ENCODE measurements at places on chromosomes 13 and 19. TPM values are rescaled to one million over a fixed set of nuclear protein-coding genes. Genes with fewer than 3 reads are reported as not detected.

DNA sequence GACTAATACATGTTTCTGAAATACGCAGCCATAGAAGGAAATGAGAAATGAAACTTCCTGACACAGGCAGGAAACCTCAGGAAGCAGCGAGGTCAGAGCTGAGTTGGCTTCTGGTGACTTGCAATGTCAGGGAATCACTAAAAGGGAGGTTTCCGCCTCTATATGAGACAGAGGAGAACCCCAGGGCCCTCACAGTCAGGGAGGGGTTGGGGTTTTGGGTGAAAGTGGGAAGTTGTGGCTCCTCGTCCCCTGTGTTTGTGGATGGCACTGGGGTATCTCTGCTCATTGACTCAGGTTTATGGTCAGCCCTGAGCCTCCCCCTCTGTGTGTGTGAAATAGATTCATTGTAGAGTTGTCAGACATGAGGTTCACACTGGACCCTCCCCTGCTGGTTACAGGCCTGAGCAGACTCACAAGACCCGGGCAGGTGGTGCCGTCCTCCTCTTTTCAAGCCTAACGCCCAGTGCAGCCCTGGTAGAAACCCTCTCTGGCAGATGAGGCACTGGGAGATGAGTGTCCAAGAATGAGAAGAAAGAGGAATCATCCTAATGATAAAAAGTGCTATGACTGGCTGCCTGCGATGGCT, 5.5 kb upstream of the LILRA6 start:
- H3K27ac ChIP-seq, result no peak overlapping the region
- H3K27me3 ChIP-seq, result peaks cover 5% of the 10 kb centered on the region
- H3K4me3 ChIP-seq, result no peak overlapping the region

Gene NLRP4
- total RNA-seq, result not detected

DNA sequence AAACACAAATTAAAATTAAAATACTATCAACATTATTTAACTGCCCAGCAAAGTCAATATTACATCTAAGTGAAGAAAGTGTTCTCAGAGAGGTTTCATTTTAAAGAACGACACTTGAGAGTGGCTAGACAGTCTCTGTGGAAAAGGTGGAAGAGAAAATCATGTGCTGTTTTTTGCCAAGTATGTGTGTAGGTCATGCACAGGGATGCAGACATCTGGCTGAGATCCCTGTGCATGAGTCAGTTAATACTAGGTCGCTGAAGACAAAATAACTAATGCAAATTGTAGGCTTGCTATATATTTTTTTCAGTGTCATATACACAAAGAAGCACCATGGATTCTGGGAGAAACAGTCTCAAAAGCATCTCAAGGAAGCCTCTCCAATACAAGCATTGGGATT, 44.3 kb upstream of the ENOX1 start:
- peaks cover 1% of the 10 kb centered on the region for H3K4me1 ChIP-seq
- no peak overlapping the region for H3K27ac ChIP-seq
- H3K36me3 ChIP-seq, result no peaks in the 10 kb centered on the region
- no peak overlapping the region for H3K4me3 ChIP-seq

Gene MPND
- 2.3 TPM for total RNA-seq

DNA sequence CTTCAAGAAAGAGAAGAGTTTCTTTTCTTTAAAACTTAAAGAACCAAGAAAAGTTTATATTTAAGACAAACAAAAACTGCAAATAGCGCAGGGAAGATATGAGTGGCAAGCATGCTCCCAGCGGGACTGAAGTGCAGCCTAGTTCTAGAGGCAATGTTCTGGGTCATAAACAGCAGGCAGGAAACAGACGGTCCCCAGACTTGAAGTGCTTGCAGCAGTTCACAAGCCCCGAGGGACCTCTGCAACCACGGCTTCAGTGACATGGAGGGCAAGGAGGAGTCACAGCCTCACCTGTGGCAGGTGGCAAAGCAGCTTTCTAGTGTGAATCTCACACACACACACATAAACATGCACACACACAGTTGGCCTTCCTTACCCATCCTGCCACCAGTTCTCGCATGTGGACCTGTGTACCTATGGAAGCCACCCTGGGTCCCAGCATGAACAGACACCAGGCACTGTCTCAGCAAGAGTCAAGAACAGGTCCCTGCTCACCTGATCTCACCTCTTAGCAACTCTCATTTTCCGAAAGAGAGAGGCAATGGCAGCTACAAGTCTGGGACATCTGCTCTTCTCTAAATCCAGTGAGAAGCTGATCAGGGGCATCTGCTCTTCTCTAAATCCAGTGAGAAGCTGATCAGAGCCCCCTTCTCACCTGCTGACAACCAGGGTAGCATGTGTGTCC, 162.0 kb downstream of the EFNB2 start:
- H3K36me3 ChIP-seq, result no peaks in the 10 kb centered on the region
- H3K27ac ChIP-seq, result peak overlapping the region; percentile 25
- no peak for DNase-seq
- H3K4me1 ChIP-seq, result peaks cover 25% of the 10 kb centered on the region
- H3K4me3 ChIP-seq, result no peak overlapping the region

DNA sequence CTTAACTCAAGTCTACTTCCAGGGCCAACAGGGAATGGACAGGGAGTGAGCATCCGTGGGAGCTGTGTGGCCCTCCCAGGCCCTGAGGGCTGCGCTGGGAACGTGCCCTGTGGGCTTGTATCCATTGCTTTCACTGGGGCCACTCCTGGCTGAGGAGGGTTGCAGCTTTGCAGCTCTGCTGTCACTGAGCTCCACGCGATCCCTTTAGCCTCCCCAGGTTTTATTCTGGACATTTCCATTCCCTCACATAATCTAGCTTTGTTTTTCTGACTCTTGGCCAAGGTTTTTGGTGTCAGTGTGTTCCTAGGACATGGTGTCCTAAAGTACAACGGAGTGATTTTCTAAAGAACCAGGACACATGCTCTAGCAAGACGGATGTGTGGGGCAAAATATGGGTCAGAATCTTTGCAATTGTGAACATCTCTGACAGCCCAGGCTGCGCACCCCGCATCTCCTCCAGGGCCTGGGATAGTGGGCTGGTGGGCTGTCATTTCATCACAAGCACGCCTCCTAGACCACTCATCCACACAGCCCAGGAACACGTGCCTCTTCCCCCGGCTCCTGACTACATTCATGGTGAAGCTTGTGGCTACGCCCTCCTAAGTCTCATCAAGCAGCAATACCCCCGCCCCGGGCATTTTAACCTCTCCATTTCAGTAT, 28.0 kb downstream of the GGACT start:
- no peaks in the 10 kb centered on the region for H3K36me3 ChIP-seq
- H3K27me3 ChIP-seq, result no peaks in the 10 kb centered on the region
- no peak for DNase-seq

Gene ZIM2
- not detected for total RNA-seq

Measured in IMR-90 (cell line).